ENCODE measurements at places on chromosomes 1 and 21. TPM values are rescaled to one million over a fixed set of nuclear protein-coding genes. Genes with fewer than 3 reads are reported as not detected.

DNA sequence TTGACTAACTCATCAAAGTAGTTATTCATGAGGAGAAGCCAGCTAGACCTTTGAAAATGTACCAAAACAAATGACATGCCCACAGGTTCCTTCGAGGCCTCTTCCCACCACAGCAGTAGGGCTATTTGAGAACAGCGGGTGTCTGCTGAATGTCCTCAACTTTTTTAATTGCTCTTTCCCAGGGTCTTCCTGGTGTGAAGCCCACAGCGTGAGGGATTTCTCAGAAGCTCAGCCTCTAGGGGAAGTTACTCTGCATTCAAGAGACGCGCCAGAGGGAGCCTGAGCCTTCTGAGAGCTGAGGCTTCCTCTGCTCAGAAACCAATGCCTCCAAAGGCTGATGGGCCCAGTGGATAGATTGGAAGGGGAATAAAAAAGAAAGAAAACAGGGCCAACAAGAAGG, 153.6 kb downstream of the OLFM3 start:
- no peaks in the 10 kb centered on the region for H3K27me3 ChIP-seq
- no peak for DNase-seq
- no peak overlapping the region for H3K4me3 ChIP-seq
- no peak overlapping the region for H3K27ac ChIP-seq
- H3K36me3 ChIP-seq = no peaks in the 10 kb centered on the region
- no peaks in the 10 kb centered on the region for H3K4me1 ChIP-seq

Gene SPRR4
- not detected for total RNA-seq

- peak overlapping the region; percentile 78 for H3K4me3 ChIP-seq
- no peak for DNase-seq
- H3K36me3 ChIP-seq = no peaks in the 10 kb centered on the region
- no peaks in the 10 kb centered on the region for H3K4me1 ChIP-seq
- H3K27me3 ChIP-seq = no peaks in the 10 kb centered on the region
These were observed 932 bp downstream of the MAP10 start for GRCh38 chr1:232806186-232806510.

DNA sequence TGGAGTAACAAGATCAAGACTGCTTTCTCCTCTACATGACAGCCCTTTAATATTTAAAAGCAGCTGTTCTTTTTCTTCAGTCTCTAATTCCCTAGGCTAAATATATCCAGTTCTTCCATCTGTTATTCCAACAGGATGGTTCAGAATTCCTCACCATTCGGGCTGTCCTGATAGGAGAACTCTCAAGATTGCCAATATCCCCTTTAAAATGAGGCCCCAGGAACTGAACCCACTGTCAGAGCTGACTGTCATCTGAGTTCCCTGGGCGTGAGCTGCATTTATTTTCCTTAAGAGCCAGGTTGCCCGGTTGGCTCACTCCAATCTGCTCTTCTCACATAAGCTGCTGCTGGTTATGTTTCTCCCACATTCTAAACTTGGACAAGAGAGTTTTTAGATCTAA, 177.6 kb downstream of the MIS18A start:
- no peak overlapping the region for H3K27ac ChIP-seq
- H3K27me3 ChIP-seq = no peaks in the 10 kb centered on the region
- H3K4me3 ChIP-seq = no peak overlapping the region
- H3K36me3 ChIP-seq = no peaks in the 10 kb centered on the region
- DNase-seq = no peak

GRCh38 chr1:100009458-100009857, 39.7 kb downstream of the SLC35A3 start:
- H3K4me1 ChIP-seq = no peaks in the 10 kb centered on the region
- H3K4me3 ChIP-seq = no peak overlapping the region
- no peak overlapping the region for H3K27ac ChIP-seq
- no peaks in the 10 kb centered on the region for H3K27me3 ChIP-seq
- no peak for DNase-seq

DNA sequence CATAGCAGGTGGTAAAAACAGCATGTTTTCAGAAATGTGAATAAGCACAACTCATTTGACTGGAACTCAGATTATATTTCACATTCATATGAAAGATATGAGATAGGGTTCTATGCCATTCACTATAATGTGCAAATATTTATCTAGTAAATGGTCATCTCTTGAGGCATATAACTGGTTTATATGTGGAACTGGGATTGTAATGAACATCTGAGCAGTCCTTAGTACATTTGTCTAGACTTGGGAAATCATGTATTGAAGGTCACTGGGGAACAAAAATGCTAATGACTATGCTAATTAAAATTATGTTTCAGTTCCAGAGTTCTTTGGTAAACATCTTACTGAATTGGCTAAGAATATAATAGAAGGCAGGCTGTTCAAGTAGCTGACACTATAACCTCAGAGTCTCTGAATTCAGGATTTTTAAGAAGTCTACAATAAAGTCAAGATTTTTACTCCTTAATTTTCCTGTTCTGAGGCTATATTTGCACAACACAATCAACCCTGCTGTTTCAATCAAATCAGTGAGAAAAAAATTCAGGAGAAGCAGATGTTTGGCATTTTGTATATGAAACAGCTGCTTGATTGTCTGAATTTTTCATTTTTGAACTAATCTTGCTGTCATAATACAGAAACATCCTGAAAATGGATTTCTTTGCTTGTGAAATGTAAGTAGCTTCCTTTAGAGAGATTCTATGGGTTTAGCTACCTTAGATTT, 244.8 kb upstream of the RGS18 start:
- DNase-seq = no peak
- H3K36me3 ChIP-seq = no peaks in the 10 kb centered on the region
- no peaks in the 10 kb centered on the region for H3K4me1 ChIP-seq
- no peaks in the 10 kb centered on the region for H3K27me3 ChIP-seq
